MCF 10A (cell line): ENCODE measurements at places on chromosomes 5 and 9.
A peak's percentile ranks its signal among the peaks of the same experiment; 100 is the strongest.

DNA sequence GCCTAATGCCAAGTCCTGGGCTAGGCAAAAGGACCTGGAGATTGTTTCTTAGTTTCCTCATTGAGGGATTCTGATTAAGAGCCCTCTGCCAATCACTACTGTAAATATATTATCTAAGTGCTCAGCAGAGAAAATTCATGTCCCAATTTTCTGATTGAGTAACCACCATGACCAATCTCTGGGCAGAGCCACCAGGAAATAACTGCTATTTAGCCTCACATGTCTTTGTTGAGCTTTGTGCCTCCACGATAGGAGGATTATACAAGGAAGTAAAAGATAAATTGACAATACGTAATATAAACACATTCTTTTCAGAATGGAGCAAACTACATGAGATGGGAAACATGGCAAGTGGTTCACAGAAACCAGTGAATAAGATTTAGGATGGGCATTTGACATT is 396.1 kb upstream of the PAPPA start:
- no peak overlapping the region for H3K4me3 ChIP-seq
- peak; percentile 6 for DNase-seq
- no peaks in the 10 kb centered on the region for H3K27me3 ChIP-seq
- H3K4me1 ChIP-seq, result peaks cover 8% of the 10 kb centered on the region
- H3K27ac ChIP-seq, result no peak overlapping the region

DNA sequence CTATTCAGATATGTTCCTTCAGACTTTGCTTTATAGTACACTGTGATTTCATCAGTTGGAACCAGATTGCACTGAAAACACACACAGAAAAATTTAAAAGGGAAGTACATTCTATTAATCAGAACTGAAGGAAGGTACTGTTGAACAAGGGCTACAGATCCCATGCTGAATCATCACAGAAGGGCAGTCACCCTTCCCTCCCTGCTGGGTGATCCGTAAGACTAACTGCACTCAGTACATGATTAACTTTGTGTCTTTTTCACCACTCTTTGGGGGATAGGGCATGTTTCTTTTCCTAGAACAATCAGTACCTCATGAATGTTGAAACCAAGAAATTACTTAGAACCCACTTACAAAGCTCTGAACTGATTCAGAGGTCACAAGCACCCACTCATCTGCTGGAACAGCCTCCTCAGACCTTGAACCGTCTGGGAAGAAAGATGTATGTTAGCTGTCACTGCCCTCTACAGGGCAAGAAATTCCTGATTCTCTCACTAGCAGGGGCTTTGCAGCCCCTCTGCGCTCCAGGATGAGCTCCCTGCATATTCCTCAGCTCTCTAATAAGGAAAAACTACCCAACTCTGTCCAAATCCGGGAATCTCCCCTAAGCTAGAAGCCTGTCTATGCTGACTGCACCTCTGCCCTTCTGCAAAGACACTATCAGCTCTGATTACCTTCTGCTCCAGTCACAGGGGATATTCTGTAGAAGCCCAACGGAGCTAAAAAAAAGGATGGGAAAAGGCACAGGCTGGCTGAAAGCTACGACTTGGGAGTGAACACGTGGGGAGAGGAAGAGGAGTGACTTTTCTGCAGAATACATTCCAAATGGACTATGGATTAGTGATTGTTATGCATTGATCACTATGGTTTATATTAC is 51.0 kb downstream of the IARS1 start:
- no peak overlapping the region for H3K4me3 ChIP-seq
- peaks cover 100% of the 10 kb centered on the region for H3K36me3 ChIP-seq
- DNase-seq, result no peak
- peaks cover 23% of the 10 kb centered on the region for H3K4me1 ChIP-seq
- peak overlapping the region; percentile 47 for H3K27ac ChIP-seq

- no peak for DNase-seq
- H3K36me3 ChIP-seq, result no peaks in the 10 kb centered on the region
- no peak overlapping the region for H3K27ac ChIP-seq
- H3K27me3 ChIP-seq, result no peaks in the 10 kb centered on the region
These were observed 640.9 kb upstream of the CCNG1 start for GRCh38 chr5:162796507-162796906.

GRCh38 chr9:110083866-110084265 is 124.1 kb downstream of the C9orf152 start:
- H3K27ac ChIP-seq, result no peak overlapping the region
- no peak for DNase-seq
- no peak overlapping the region for H3K4me3 ChIP-seq
- no peaks in the 10 kb centered on the region for H3K27me3 ChIP-seq
